Fibroblast of skin of right quadriceps (primary cell): ENCODE measurements at places on chromosomes 6 and 20.

DNA sequence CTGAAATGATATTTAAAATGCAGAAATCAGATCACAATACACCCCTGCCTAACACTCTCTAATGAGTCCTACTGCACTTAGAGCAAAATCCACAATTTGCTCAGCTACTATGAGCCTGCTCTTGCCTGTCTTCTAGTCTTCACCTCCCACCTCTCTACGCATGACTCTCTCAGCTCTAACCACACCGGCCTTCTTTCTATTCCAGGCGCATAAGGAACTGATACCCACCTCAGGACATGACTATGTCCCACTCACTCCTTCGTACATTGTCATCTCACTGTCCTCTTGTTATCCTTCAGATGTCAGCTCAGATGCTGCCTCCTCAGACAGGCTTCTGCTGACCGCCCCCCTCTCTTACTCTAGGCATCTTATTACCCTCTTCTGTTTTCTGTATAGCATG lies 201.0 kb upstream of the FLRT3 start:
- DNase-seq, result no peak

- DNase-seq, result no peak
These were observed 3.2 kb downstream of the MDFI start for GRCh38 chr6:41641352-41641925.

GRCh38 chr6:39696986-39697788 lies 28.0 kb downstream of the KIF6 start:
- DNase-seq, result no peak

GRCh38 chr6:31462026-31462963 lies 35.6 kb upstream of the MICB start:
- DNase-seq, result no peak

DNA sequence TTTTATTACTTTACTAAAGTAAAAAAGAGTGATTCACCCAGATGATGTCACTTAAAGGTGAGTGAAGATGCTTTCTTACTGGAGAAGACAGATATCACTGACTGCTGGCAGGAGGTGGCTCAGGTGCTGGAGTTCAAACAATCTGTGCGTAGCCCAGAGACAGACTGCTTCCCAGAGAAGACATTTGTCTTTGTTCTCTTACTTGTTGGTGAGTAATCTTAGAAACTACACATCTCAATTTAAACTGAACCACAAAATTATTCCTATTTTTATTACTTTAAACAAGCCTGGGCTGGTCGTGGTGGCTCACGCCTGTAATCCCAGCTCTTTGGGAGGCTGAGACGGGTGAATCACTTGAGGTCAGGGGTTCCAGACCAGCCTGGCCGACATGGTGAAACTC lies 92.2 kb downstream of the CEP162 start:
- no peak for DNase-seq

- DNase-seq, result peak; percentile 3
These were observed 457.7 kb downstream of the CDKAL1 start for GRCh38 chr6:20991910-20992309.

DNA sequence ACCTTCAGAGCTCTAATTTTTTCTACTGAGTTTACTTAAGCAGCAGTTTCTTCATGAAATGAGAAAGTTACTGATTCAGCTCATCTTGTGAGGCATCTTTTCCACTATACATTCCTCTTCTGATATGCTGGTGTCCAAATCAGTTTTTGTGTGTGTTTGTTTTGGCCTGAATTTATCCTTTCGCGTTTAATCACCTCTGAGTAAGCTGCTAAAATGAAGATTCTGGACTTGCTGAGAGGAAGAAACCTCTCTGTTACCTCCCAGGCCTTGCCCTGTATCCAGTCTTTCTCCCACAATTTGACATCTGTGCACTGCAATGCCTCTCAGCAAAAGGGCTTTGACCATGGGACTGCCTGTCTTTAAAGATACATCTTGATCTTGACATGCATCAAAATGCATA lies 536.2 kb upstream of the NRSN1 start:
- no peak for DNase-seq

DNA sequence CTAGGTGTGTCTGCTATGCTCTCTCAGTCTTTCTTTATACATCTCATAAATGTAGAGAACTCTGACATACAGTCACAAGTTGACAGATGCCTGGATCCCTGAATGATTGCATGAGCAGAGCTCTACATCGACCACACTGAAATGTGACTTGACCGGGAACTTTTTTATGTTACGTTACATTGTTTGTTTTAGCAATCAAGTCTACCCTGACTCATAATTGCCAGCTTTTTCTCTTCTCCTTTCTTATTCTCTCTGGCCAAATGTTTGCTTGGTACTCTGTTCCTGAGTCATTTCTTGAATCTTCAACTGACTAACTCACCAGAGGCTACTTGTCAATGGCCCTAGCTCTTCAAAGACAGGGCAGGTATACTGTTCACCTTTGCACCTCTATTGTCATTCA lies 213.6 kb upstream of the DTNBP1 start:
- peak; percentile 71 for DNase-seq

- no peak for DNase-seq
These were observed 13.0 kb downstream of the PI3 start for GRCh38 chr20:45187693-45188092.

DNA sequence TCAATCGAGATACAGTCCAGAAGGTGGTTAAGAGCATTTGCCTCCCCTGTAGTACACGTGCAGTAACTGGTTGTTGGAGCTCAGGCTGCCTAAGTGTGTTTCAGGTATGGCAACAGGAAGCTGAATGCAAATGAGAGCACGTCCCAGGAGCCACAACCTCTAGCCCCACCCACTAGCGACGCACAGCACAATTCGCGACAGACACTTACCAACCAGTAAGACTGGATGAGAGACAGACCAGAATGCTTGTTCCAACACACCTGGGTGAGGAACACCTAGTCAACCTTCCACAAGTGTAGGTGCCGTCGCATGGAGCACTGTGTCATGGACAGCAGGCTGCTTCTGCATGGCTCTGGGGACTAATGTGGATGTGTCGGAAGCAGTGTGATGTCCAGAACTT lies 7.2 kb upstream of the SERPINB1 start:
- no peak for DNase-seq

GRCh38 chr20:10861090-10861489 lies 187.3 kb upstream of the JAG1 start:
- peak; percentile 65 for DNase-seq

DNA sequence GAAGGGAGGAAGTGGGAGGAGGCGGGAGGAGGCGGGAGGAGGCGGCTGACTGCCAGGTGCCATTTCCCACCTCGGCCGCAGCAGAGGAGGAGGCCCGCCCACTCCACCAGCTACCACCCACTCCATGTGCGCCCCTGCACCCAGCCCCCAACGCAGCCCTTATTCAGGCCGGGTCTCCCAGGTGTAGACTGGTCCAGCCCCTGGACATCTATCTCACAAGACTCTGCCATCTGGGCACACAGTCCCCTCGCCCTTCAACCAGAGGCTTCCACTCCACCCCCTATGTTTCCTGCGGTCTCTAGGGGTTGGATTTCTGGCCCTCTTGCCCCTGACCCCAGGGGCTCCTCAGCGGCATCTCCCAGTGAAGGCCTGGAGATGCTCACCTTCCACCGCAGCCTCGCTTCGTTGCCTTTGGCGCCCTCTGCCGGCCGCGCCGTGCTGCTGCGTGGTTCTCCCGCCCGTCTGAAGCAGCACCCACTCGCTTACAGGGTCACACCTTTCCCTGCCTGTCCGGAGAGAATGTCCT lies 32.6 kb upstream of the FAM83D start:
- DNase-seq, result peak; percentile 23

GRCh38 chr6:66993272-66993671 lies 1286.2 kb upstream of the EYS start:
- no peak for DNase-seq

DNA sequence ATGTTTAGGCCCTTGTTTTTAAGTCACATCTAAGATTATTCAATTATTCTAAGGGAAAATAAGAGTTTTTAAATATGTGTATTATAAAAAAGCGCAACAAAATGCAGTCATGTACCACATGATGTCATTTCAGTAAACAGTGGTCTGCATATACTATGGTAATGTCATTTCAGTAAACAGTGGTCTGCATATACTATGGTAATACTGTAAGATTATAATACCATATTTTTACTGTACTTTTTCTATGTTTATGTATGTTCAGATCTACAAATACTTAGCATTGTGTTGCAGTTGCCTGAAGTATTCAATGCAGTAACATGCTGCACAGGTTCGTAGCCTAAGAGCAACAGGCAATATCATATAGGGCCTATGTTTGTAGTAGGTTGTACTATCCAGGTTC lies 21.4 kb downstream of the MEI4 start:
- no peak for DNase-seq

- DNase-seq, result peak; percentile 89
These were observed 42.1 kb upstream of the CDH22 start for GRCh38 chr20:46350201-46350985.

- no peak for DNase-seq
These were observed 11.7 kb downstream of the DAAM2 start for GRCh38 chr6:39803872-39804271.

GRCh38 chr6:11730641-11731040 lies 48.0 kb downstream of the ADTRP start:
- no peak for DNase-seq

GRCh38 chr6:37289931-37290330 lies 32.0 kb upstream of the TMEM217 start:
- DNase-seq, result no peak

DNA sequence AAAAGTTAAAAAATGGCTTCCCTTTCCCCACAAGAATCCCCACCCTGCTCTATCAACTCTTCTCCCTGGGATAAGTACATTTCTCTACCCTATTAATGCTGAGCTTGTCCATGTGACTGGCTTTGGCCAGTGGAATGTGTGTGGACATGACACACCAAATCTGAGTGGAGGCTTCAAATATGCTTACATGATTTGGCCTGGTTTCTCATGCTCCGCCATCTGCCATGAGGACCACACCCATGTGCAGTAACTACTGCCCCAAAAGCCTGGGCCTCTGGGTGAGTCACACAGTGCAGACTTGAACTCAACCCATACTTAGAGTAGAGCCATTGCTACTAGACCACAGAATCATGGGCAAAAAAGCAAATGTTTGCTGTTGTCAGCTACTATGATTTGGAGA lies 65.4 kb downstream of the PRND start:
- DNase-seq, result peak; percentile 10

DNA sequence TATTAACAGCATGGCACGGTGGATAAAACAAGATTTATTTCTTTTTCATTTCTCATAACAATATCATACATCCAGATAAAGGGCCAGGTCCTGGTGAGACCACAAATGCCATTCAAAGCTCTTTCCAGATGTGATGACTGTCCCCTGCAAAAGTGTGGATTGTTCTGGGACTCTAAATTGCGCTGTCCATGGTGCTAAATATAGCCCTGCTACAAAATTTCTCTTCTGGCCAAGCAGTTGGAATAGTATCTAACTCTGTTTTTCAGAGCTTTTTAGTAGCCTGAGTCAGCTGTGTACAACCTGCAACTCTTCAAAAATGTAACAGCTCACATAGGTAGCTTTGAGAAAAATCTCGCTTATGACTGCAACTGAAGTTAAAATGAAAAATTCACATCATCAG lies 115.8 kb downstream of the MANEA start:
- DNase-seq, result no peak

- no peak for DNase-seq
These were observed 13.5 kb downstream of the NCOA7 start for GRCh38 chr6:125804264-125804663.

GRCh38 chr6:13474360-13474759 lies 13.0 kb downstream of the GFOD1 start:
- no peak for DNase-seq

- DNase-seq, result no peak
These were observed 6.6 kb downstream of the ZNF335 start for GRCh38 chr20:45965169-45966002.

DNA sequence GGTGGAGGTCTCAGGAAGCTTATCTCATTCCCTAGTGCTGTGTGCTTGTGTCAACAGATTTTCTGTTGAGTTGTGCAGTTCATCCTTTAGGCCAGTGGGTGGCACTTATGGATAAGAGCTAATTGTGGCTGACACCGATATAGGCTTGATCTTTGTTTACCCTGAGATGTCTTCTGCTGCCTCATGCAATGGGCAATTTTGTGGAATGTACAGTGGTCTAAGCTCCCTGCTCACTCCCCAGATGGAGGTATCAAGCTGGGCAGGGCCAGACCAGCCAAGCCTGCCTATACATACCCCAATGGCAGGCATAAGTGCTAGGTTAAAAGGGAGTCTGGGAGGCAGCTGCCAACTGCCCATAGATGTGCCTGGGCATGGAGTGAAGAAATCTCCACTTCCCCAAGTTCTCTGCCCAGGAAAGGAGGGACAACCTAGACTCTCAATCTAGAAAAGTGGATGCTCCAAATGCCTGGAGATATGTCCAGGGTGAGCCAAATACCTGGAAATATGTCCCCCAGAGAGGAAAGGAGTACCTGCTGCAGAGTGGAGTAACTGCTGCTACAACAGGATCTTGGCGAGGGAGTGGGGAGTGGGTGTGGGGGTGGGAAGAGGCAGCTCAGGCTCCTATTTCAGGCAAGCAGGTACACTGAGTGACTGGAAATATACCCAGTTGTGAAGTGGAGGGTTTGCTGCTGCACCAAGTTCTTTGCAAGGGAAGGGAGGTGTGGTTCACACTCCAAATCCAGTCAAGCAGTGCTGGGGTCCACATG lies 53.2 kb upstream of the ARG1 start:
- DNase-seq, result peak; percentile 30

- peak; percentile 3 for DNase-seq
These were observed 871.5 kb downstream of the QKI start for GRCh38 chr6:164286011-164286410.

GRCh38 chr6:20271818-20272217 lies 59.5 kb upstream of the MBOAT1 start:
- no peak for DNase-seq

DNA sequence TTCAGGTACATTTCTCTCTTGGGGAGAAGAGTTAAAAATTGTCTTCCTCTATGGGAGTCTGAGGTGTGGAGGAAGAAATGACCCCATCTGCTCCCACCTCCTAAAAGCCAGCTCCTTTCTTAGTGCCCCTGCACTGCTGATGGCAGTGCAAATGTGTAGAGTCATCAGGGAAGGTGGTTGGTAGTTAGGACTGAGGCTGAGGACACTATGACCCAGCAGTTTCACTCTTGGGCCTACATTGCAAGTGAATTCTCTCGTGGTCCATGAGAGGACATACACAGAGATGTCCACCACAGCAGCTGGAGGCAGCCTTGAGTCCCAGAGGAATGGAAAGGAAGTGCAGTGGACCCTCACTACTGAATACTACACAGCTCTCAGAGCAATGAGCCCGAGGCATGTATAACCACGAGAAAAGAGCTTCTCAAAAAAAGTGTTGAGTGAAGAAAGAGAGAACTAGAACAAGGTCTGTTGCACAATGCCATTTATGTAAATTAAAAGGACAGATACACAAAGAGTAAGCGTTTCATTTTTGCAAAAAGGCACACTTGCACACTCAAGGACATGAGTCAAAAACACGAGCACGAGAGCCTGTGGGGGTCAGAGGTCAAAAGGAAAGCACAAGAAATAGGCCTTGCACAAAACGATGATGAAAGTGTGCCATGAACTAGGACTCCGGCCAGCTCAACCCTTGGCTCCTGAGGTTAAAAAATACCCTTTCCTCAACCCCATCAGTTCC lies 308.2 kb upstream of the PRND start:
- DNase-seq, result no peak

- no peak for DNase-seq
These were observed 309.8 kb upstream of the SUPT3H start for GRCh38 chr6:45687570-45687969.

GRCh38 chr20:51378171-51378928 lies 164.2 kb downstream of the NFATC2 start:
- DNase-seq, result no peak
